ENCODE measurements at places on chromosomes 1 and 21.

DNA sequence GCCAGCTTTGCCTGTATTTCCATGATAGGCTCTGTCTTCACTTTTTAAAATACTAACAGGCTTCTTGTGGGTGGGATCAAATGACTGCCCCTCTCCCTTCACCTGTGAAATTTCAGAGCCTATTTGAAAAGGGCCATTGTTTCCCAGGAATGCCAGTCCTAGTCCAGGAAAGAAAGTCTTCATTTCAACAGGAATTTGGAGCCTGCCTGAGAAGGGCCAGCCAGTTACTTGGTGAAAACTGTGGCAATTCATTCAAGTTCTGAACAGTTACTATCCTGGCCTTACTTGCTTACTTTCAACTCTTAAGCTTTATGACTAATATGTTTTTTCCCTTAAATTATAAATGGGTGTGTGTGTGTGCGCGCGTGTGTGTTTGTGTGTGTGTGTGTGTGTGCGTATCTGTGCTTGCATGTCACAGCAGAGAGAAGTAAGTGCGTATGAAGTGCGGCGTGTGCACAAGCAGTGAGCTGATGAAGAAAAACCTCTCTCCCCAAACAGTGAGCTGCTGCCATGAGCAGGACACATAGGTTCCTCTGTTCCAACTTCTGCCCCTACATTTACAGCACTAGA lies 67.5 kb upstream of the RNPC3 start:
- no peak for DNase-seq

DNA sequence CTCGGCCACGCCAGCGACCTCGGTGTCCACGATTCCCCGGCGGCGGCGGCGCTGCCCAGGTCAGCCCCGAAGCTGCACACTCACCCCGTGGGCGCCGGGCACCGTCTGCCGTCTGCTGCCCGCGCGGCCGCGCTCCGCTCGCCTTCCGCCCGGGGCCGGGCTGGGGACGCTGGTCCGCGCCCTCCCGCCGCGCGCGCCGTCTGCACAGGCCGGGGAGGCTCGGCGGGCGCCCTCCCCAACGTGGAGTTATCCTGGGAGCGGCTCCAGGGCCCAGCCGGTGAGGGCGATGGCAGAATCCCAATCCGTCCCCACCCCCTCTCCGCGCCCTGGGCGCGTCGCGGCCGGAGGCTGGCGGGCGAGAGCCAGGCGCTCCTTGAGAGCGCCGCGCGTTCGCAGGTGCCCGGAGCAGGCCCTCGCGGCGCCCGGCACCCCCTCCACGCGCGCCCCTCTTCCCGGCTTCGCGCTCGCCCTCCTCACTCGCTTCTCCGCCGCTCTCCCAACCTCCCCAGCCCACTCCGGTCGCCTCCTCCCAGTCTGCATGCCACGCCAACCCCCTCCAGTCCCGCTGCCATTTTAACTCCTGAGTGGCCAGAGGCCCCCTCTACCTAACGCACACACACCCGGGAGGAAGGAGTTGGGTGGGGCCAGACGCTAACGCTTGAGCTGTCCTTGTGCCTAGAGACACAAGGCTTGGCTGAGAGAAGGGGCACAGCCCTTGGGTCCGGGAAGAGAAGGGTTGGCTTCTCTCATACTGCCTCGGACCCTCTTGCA lies at the start of gene LRRN2:
Gene LRRN2, minus strand, starts transcription at position 503 of the 771 bp plus-strand sequence. CDS start 65,746 bp downstream, outside the sequence.
- no peak for DNase-seq

- DNase-seq: no peak
These were observed 1.3 kb downstream of the PTPRC start for GRCh38 chr1:198640174-198640573.

- DNase-seq: peak; percentile 38
These were observed 48.7 kb upstream of the SLC19A1 start for GRCh38 chr21:45590726-45591618.

Data from inflammatory macrophage (primary cell).